Activated CD4-positive, alpha-beta memory T cell treated with anti-CD3 and anti-CD28 coated beads for 36 hours (primary cell): ENCODE measurements at places on chromosomes 7 and 10. TPM values are rescaled to one million over a fixed set of nuclear protein-coding genes. Genes with fewer than 3 reads are reported as not detected.

SCIN gene
- not detected for total RNA-seq

ARL3 gene
- 10.1 TPM for total RNA-seq

AKR1E2 gene
- 4.2 TPM for total RNA-seq

- DNase-seq = no peak
Observed at GRCh38 chr7:11896663-11897062, 64.7 kb upstream of the THSD7A start.

- DNase-seq = no peak
Observed at GRCh38 chr7:42915356-42915755, 3.5 kb upstream of the C7orf25 start.

- DNase-seq = no peak
Observed at GRCh38 chr10:67657775-67658174, 38.2 kb downstream of the CTNNA3 start.

- no peak for DNase-seq
Observed at GRCh38 chr10:14527134-14527844, 196.6 kb upstream of the FRMD4A start.

- no peak for DNase-seq
Observed at GRCh38 chr10:90197766-90198165, 496.4 kb downstream of the KIF20B start.

DNA sequence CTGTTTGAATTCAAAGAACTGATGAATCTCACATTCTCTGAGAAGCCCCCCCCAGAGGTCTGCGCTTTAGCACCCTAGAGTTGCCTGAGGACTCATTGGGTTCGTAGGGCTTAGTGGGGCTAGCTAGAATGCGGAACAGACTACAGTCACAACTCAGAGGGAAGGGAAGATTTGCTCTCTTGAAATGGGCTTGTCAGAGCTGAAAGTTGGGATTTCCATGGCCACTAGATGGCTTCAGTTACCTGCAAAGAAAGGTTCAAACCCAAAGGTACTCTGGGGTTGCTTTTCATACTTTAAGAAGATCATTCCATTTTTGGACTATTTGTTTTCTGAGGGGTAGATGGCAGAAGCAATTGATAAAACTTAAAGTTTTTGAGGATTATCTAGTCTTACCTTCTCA lies 205.0 kb downstream of the BBS9 start:
- no peak for DNase-seq
